ENCODE measurements at places on chromosomes 11 and 22. TPM values are rescaled to one million over a fixed set of nuclear protein-coding genes. Genes with fewer than 3 reads are reported as not detected.
A peak's percentile ranks its signal among the peaks of the same experiment; 100 is the strongest.

- peak; percentile 8 for DNase-seq
Measured at GRCh38 chr22:47632701-47633100, 870.3 kb downstream of the TBC1D22A start.

DNA sequence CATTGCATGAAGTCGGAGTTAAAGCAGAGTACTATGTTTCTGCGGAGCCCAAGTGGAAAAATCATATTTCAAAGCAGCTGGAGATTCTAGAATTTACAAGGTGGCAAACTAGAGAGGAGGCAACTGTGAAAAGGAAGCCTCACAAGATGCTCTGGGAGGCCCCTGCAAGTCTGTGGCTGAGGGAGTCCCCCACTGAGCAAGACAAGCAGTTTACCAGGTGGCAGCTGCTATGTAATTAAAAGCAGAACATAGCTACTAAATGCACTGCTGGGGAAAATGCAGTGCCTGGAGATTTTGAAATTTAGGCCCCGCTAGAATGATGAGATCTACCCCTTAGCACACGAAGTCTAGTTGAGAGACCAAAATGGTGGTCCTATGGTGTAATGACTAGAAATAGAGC is 728.0 kb downstream of the OPCML start:
- DNase-seq: no peak

- DNase-seq: no peak
Measured at GRCh38 chr22:19940536-19941364, 822 bp upstream of the COMT start.

- no peak for DNase-seq
Measured at GRCh38 chr11:877565-877964, 33.0 kb downstream of the CHID1 start.

Gene CECR2
- total RNA-seq: not detected

Gene OR4A16
- not detected for total RNA-seq

Gene LARGE2
- total RNA-seq: 1.4 TPM

Gene TMEM191C
- 4.0 TPM for total RNA-seq

Gene ELF5
- total RNA-seq: 0.61 TPM

- no peak for DNase-seq
Measured at GRCh38 chr11:131854391-131854790, 484.0 kb downstream of the NTM start.

DNA sequence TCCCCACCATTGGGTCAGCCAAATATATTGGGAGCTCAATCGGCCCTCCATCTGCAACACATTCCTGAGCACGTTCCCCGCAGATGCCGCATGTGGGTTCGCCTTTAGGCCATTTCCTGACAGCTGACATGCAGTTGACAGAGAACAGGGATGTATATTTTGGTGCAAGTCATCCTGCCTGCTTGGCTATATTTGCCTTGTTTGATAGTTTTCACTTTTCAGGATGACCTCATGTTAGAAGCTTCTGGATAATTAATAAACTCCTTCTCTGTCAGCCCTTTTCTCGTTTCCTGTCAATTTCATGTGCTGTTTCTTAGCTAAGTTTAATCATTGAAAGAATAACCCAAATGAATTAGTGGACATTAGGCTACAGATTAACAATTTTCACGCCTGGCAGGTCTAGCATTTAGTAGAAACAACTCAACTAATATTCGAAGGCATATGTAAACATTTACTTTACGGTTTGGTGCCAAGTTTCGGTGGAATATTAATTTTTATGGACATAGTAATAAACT is 105.8 kb upstream of the SLC5A12 start:
- DNase-seq: no peak

Gene DEUP1
- total RNA-seq: not detected

DNA sequence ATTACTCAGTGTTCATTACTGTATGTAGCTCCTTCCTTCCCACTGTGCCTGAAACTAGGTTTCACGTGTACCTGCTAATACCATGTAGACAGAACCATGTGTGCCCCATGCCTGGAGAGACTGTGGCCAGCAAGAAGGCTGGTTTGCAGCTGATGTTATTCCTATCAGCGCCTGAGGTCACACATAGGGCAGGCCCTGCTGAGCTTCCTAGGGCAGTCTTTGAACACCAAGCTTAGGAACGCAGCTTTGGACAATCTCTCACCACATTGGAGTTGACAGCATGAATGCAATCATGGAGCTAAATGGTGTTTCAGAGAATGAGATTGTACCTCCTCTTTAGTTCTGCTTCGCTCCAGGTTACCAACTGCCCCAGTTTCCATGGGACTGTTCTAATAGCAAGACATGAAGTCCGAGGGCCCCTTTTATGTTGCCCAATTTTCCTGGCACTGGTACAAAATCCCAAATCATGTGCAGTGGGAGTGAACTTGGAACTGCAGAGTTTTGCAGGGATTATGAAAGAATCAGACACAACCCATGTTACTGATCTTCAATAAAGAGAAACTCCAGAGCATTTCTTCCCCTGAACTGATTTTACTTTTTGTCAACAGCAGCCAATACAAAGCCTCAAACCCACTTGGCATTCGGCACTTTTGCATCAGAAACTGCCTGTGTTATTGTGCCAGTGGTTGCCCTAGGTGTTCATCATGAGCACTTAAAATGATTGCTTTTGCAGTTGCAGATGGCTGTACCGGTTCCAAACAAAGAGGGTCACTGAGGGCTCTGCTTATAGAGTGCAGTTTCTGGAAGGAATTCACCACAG is 154.2 kb upstream of the TTC12 start:
- no peak for DNase-seq

DNA sequence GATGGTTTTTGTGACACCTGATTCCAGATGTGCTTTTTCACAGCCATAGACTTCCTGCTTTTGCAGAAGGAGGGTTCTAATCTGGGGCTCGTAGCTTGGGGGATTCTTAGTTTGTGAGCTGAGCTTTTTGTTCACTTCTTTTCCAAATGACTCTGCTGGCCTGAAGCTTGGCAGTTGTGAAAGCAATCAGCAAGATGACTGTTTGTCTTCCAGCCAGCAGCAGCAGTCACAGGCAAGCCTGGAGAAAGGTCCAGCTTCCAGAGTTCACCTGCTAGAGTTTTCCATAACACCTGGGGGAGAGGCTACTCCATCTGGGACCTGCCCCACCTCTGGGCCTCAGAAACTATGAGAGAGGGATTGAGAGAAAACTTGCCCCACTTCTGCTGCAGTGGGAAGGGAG is 4.1 kb downstream of the MARK2 start:
- DNase-seq: no peak

- DNase-seq: no peak
Measured at GRCh38 chr22:47587861-47588577, 825.6 kb downstream of the TBC1D22A start.

Gene APOA4
- total RNA-seq: not detected

Gene SLC22A25
- not detected for total RNA-seq

Gene PHF21B
- total RNA-seq: not detected

DNA sequence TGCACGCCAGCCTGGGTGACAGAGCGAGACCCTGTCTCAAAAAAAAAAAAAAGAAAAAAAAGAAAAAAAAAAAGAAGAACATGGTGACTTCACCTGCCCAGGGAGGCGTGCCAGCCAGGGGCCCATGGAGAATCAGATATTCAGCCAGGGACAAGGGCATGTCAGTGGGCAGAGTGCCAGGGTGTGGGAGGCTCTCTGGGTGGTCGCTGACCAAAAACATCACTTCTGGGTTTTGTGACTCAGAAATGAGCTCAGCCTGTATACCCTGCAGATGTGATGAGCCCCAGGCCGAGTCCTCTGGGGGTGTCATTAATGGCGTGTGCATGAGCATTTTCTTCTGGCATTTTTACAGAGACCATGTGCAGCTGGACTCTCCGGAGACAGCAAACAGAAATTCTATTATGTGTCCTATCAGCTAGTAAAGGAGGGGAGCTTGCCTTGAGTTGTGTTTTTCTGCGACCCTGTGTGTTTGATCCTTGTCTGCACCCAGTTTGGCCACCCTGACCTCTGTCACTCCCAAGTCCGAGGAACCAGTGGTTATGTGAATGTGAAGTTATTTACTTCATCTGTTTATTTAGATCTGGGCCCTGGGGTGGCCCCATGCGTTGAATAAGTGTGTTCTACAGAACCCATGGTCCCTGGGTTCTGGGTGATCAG is 53.6 kb downstream of the BCR start:
- no peak for DNase-seq

DNA sequence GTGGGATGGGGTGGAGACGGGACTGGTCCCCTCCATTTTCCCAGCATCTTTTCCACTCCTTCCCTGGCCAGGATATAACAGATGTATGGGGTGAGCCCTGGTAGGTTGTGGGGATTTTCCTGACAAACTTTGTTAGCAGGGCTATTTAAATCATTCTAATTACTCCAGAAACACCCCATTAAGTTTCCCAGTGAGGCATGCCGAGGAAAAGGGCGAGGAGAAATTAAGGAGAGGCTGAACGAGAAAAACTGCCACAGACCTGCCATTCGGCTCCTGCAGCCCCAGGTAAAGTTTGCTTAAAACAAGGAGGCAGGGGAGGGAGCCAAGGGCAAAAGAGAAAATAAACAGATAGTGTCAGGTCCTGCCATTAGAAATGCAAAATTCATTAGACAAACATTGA is 428.2 kb downstream of the BUD13 start:
- no peak for DNase-seq

DNA sequence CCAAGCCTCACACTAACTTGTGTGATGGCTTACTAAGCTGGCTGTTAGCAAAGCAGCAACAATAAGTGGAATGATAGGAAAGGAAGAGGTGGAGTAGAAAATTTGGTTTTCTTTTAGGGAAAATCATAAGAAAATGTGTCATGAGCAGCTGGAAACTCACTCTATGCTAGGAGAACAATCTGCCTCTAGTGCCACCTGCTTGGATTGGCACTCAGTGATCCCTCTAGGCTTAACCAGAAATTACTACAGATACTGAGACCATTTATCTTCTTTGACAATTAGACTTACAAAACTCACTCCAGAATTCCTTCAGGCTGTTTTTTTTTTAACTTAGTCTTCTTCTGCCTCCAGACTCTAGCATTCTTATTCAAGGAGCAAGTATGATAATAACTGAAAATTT is 117.3 kb downstream of the CD44 start:
- DNase-seq: no peak

DNA sequence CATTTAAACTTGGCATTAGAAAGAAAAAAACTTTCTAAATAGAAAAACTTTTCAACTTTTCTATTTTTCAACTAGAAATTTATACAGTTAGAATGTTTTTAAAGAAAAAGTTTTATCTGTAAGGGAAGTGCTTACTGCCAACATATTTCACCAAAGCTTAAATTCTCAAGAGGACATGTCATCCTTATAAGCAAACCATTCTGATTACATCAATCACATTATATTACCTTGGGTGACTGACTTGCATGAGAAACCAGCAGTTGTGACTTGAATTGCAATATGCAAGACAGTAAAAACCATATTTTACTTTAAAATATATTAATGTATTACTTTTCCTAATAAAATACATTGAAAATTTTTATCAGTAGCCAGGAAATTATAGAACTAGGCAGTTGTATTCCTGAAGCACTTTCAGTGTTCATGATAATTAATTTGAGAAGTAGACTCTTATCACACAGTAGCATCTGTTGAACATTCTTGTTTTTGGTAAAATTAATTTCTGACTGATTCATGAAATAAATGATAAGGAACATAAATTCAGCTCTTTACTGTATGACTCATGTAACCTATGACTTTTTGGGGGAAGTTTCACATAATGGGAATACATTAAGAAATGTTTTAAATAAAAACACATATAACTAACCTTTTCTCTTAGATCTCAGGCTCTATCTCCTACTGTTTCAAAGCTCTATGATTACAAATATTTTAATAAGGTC is 345.0 kb upstream of the CCDC179 start:
- DNase-seq: no peak

DNA sequence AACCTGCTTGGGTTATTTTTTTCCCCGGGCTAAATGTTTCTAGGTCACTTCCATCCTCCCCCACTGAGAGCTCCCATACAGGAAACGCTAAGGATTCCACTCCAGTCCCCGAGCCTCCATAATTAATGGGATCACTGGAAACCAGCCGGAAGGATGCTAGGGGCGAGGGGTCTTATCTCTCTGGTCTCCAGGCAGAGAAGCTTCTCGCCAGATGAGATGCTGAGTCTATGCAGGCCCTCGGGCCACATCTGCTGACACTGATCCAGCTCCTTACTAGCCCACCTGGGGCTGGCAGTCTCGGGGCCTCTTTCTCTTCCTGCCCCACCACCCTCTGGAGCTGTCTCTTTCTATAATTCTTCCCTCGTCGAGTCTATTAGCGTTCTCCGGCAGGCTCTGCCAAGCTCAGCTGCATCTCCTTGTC is 125.9 kb upstream of the SYT13 start:
- DNase-seq: no peak

Gene OR5A1
- not detected for total RNA-seq

DNA sequence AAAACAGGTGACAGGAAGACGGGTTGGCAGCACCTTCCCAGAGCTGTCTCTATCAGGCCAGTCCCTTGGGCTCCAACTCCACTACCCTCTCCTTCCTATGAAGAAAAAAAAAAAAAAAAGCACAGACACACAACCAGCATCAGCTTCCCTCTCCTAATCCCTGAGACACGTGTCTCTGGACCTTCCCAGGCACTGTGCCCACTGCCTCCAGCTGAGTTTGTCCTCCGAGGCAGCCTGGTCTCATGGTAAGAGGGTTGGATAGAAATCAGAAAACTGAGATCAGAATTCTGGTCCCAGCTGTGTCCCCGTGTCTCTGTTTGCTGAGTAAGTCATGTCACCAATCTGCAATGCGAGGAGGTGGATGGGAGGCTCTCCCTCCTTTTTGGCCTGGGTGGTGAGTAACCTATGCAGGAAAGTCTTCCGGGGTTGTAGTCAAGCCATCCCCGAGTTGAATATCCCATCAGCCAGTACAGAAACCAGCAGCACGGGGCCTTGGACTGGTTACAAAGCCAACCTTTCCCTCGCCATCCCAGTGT is 193.7 kb upstream of the TBCEL start:
- no peak for DNase-seq

DNA sequence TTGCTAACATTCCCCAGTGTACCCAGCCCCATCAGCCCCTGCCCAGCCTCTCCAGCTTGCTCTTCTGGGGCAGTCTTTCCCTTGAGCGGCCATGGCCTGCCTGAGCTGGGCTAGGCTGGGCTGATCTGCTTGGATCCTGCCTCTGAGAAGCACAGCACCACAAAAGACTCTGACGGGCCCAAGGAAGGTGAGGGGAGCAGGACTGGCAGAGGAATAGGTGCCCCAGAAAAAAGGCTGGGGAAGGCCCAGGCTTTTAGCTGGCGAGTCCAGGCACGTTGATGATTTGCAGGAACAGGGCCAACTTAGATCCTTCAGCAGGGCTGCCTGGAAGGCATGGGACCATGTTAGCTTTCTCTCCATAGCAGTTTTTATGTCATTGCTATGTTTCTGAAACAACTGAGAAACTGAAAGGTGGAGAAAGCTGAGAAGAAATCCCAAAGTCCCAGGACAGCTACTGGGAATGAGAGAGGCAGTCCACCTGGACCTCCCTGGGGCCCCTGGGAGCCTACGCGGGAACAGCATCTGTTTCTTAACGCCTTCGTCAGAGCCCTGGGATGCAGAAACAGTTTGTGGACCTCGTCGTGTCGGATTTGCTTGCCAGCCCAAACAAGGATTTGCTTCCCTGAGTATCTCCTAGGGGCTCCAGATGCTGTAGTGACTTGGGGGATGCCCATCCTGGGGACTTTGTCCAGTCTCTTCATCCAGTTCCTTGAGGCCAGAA is 24.4 kb upstream of the FXYD6 start:
- no peak for DNase-seq

Gene SAAL1
- total RNA-seq: 32.1 TPM

GRCh38 chr11:75565221-75565814 is 3.3 kb downstream of the SERPINH1 start:
- DNase-seq: no peak

Data from PC-9 (cell line).